Activated T-cell treated with anti-CD3 and anti-CD28 coated beads, Interleukin-2, amount 50 U/mL, for 48 hours (primary cell): ENCODE measurements at places on chromosomes 4 and X.
A peak's percentile ranks its signal among the peaks of the same experiment; 100 is the strongest.

DNA sequence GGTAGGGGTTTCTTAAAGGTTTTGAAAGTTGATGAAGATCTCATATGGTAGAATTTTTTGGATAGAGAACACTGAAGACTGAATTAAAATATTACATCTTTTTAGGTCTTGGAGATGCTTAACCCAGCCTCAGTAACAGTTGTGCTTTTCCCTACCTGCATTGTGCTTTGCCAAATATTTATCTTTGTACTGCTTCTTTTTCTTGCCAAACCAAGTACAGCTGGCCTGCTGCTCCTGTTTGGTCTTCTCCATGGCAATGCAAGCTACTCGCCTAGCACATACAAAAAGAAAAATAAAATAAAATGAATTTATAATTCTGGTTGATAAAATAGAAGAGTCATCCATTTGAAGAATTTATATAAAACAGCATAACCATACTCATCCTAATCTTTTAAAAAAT, 95.4 kb downstream of the NYX start:
- no peak for DNase-seq

GRCh38 chr4:54092405-54093323, 7.3 kb upstream of the GSX2 start:
- no peak for DNase-seq

GRCh38 chrX:69919749-69920148, 130.0 kb downstream of the AWAT2 start:
- DNase-seq: no peak

GRCh38 chrX:12771445-12772069, 19.7 kb upstream of the PRPS2 start:
- DNase-seq: peak; percentile 74

- no peak for DNase-seq
Measured at GRCh38 chr4:176448761-176449160, 129.0 kb downstream of the SPCS3 start.

DNA sequence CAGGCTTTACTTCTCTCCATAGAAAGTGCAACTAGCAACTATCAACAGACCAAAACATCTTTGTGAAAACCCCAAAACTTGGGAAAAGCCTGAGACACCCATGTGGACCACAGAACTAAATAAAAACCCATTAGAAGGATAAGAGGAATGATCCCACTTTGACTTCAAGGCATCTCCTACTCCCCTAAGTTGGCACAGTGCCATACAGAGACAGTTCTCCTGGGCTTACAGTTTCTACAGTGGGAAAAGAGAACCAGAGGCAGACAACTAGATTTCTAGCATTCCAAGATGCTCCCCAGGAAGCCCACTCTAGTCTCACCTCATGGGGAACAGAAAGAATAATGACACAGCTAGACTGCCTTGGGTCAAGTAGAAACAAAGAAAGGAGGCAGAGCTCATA, 20.4 kb downstream of the TMLHE start:
- DNase-seq: no peak

GRCh38 chr4:21954916-21955315, 6.3 kb upstream of the KCNIP4 start:
- DNase-seq: no peak

DNA sequence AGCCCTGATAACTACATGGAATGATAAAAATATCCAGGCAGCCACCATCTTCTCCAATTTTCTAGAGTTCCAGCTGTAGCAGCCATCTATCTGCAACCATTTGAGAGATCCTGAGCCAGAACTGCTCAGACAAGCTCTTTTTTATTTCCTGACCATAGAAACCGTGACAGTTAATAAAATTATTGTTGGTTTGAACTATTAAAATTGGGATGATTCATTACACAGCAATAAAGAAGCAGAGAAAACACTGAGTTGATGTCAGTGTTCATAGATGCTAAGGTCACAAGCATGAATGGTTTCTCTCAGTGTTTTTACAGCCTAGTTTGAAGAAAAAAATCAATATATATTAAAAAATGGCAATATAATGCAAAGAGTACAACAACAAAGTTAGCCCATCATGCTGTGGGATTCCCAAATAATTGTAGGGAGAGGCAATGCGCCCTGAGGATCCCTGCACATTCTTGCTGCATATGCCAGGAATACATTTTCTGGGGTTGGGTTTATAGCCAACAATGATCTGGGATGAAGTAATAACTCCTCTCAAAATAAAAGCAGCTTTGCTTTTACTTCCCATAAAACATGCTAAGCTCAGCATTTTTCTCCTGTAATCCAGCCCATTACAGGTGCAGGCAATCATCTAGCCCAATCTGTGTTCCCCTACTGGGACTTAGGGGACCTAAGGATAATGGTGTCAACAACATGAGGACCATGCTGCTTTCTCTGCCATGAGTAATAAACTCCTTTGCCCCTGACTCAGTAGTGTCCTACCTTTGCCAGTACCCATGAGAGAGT, 84.0 kb downstream of the PABPC4L start:
- DNase-seq: no peak

DNA sequence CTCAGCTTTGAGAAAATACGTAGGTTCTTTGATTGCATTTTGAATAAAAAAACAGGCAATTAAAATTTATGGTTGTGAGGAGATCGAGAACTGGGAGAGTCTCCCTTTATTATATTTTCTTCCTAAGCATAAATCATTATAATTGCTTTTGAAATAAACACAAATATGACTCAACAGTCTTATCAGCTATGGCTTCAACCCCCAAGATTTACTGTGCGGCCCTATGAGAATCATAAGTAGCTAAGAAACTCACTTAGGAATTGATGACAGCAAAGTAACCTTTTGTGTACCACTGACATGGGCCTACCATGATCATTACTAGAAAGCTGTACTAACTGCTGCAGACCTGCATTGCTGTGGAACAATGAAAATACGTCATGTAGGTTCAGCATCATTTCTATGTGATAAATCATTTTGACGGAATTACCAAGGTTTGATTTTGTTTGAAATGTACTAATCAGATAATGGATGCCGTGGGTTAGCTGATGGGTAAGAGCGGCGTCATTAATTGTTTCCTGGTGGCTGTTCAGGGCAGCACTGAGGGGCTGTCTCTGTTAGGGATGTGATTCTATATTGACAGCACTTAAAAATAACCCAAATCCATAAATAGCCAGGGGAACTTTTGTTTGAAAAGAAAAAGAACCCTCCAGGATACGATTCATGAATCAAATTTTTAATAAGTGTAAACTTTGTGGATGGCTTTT, 51.5 kb upstream of the GPRIN3 start:
- DNase-seq: no peak

- no peak for DNase-seq
Measured at GRCh38 chrX:115058276-115058675, 40.9 kb upstream of the IL13RA2 start.

DNA sequence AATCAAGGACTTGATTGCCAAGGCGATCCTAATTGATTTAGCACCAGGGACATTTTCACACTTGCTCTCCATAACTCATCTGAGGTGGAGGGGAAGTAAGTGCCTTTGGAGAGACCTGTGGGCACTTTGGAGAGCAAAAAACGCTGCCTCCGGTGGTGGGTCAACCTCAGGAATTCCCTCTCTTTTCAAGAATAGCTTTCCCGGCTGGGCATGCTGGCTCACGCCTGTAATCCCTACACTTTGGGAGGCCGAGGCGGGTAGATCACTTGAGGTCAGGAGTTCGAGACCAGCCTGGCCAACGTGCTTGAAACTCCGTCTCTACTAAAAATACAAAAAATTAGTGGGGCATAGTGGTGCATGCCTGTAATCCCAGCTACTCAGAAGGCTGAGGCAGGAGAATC, 49.2 kb downstream of the PRPS1 start:
- no peak for DNase-seq

GRCh38 chr4:98232202-98232601, 29.0 kb upstream of the RAP1GDS1 start:
- no peak for DNase-seq

- no peak for DNase-seq
Measured at GRCh38 chr4:139596034-139596683, 40.1 kb upstream of the SETD7 start.

DNA sequence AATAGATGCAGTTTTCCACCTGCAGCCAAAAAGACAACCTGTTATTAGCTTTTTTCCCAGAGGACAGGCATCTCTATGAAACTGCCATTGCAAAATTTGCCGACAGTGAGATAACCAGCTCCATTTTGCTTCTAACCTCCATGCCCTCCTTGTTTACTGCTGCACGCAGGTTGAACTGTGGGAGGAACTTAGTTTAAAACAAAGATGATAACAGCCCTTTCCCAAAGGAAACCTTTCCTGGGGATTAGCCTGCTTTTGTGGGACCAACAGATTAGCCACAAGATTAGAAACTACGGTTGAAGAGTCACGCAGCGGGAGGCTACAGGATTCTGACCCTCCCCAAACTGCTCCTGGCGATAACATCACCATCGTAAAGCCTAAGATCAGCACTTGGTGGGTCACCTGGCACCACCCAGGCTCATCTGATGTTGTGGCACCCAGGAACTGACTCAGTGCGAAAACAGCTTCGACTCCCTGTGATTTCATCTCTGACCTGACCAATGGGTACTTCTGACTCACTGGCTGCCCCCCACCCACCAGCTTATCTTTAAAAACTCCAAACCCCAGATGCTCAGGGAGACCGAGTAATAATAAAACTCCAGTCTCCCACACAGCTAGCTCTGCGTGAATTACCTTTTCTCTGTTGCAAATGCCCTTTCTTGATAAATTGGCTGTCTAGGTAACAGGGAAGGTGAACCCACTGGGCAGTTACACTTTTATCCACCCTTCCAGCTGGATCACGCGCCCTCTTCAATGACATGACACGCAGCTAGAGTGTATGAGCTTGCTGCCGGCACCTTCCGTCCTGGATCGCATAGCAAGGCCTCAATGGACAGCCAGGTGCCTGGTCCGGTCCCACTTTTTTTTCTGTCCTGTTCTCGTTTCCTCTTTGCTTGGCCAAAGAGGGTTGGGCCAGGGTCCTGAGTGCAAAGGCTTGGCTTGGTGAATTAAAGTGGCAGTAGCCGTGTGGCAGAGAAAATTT, 27.2 kb downstream of the NOP14 start:
- peak; percentile 88 for DNase-seq

GRCh38 chr4:57023104-57023503, 44.4 kb downstream of the POLR2B start:
- no peak for DNase-seq

GRCh38 chrX:153688911-153689590, 1.3 kb downstream of the SLC6A8 start:
- DNase-seq: no peak

GRCh38 chr4:169105620-169106019, 95.6 kb upstream of the CBR4 start:
- DNase-seq: no peak

- DNase-seq: no peak
Measured at GRCh38 chr4:14318671-14319070, 683.6 kb upstream of the CPEB2 start.

- DNase-seq: no peak
Measured at GRCh38 chrX:114500622-114501021, 83.3 kb upstream of the HTR2C start.

DNA sequence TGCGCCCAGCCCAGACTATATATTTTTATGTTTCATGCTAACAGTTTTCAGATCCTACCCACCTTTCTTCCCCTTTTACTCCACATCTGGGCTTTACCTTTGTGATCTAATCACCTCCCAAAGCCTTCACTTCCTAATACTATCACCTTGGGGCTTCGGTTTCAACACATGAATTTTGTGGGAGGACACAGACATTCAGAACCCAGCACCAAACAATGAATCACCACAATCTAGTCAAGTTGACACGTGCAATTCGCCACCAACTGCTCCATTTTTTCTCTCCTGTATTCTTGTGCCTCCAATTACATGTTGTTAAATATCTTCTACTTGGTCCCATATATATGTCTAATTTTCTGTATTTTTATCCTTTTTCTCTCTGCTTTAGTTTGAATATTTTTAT, 41.8 kb upstream of the STX18 start:
- no peak for DNase-seq

GRCh38 chr4:10369517-10369916, 87.7 kb downstream of the ZNF518B start:
- no peak for DNase-seq

DNA sequence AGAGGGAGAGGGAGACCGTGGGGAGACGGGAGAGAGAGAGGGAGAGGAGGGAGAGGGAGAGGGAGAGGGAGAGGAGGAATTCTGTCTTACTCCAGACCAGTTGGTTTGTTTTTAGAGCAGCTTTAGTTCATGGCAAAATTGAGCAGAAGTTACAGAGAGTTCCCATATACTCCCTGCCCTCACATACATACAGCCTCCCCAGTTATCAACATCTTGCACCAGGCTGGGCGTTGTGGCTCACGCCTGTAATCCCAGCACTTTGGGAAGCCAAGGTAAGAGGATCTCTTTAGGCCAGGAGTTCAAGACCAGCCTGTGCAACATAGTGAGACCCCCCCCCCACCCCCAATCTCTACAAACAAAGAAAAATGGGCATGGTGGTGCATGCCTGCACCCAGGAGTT, 79.8 kb upstream of the OGT start:
- no peak for DNase-seq

DNA sequence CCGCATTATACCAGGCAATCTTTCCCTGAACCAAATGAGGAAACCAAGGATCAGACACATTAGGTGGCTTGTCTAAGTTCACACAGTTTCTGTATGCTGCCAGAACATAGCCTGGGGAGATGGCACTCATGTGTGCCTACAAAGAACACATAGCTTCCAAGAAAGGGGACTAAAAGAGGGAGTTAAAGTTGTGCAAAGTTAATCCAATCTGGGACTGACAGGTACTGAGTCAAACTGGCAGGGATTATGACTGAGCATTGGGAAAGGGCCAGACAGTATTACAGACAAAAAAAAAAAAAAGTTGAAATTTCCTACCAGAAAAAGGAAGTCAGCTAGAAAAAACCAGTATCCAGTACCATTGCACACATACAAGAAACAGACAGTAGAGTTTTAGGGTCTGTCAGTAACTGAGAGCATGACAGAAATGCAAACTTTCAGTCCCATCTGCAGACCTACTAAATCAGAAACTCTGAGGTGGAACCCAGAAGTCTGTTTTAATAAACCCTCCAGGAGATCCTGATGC, 37.2 kb downstream of the ADAMTS3 start:
- DNase-seq: no peak

DNA sequence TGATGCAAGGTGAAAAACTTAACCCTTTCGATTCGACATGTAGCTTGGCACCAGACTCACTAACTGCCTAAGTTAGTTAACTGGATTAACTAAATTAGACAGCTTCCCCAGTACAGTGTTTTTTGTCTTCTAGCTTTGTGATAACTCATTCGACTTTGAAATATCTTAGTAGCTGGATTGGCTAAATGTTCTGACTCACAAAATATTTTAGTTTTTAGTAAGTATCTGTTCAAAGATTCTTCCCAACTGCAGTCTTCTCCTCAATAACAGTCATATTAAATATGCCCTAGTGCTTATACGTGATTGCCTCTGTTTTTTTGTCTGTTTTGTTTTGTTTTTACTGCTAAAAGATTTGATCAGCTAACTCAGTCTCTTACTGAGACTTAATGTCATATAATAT, 102.9 kb downstream of the KCNIP4 start:
- no peak for DNase-seq

- no peak for DNase-seq
Measured at GRCh38 chrX:79100791-79101484, 43.5 kb upstream of the GPR174 start.
